ENCODE measurements at places on chromosomes 1 and 21.

DNA sequence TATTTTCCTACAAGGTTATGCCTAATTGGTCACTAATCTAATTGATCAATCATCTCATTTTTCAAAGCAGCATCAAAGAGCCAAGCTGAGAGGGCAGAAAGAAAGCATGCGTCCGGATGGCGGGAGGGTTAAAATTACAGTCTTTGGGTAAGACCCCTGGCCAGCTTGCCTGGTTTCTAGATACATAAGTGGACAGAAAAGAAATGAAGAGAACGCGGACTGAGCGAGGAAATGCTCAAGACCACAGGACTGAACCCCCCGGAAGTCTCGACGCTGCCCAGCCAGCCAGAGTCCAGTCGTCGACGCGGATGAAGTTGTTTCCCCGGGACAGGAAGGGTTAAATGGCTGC, 297.2 kb downstream of the OMA1 start:
- no peak for DNase-seq

GRCh38 chr1:177346790-177347359, 176.1 kb downstream of the BRINP2 start:
- DNase-seq = no peak

DNA sequence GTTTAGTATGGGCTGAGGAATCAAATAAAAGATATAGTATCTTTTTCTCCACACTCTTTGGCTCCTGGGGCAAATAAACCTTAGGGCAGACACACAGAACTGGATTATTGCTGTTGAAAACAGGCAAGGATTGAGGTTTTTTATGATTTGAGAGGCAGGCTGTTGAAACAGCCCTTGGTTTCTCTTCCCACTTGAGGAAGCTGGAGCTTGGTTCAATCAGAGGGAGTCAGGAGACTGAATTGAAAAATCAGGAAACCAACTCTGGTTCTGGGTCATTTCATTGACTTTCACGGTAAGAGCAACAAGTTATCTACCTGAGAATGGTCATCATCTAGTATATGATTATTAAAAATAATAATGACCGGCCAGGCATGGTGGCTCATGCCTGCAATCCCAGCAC, 108.4 kb downstream of the CNIH3 start:
- no peak for DNase-seq

DNA sequence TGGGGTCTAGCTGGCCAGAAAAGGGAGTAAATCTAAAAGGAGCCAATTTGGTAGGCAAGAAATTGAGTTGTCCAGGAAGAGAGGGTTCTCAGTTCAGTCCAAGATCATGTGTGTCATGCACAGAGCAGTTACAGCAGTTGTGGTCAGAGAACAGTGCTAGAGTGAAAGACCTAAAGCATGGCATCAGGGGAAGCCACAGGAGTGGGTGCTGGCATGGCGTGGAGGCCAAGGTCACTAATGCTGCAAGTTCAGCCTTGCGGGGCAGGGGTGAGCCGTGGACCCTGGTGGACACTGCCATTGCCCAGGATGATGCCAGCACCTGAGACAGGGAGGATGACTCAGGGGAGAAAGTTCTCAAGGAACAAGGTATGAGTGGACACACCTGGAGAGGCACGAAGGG, 16.6 kb upstream of the TMEM125 start:
- no peak for DNase-seq

- DNase-seq = no peak
Observed at GRCh38 chr1:193434319-193434718, 247.9 kb upstream of the B3GALT2 start.

DNA sequence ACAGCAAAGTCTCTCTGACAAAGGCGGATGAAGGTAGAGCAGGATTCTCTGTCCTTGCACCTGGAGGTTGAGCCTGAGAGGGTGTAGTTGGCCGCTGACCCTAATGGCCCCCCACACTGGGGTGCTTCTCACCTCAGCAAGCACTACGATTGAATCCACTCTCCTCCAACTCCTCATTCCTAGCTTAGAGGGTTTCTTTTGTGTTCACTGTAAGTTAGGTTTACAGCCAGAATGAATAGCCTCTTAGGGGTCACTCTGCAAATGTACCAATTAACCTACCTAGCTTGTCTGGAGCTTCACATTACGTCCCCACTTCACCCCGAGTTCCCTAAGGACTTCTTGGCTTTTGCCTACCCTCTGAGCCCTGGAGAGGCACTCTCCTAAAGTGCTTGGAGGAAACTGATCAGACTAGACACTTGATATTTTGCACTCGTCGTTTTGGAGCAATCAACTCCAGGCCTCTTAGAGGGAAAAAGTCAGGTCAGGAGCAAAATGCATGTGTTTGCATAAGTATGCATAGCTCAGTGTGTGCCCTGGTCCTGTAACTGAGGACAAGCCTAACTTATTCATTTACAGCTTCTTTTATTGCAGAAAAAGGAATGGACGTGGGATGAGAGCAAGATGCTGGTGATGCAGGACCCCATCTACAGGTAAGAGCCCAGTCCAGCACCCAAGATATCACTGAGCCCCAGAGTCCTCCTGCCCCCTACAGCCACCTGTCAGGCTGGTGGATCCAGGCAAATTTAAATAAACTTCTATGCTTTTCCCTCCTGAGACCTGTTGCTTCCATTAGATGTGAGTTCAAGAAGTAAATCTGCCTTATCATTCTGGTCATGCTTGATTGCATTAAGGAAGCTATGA, 76.4 kb downstream of the SPATA46 start:
- no peak for DNase-seq

GRCh38 chr1:12434174-12434573, 183.8 kb downstream of the DHRS3 start:
- no peak for DNase-seq

- DNase-seq = no peak
Observed at GRCh38 chr21:34919406-34919805, 129.7 kb downstream of the RUNX1 start.

DNA sequence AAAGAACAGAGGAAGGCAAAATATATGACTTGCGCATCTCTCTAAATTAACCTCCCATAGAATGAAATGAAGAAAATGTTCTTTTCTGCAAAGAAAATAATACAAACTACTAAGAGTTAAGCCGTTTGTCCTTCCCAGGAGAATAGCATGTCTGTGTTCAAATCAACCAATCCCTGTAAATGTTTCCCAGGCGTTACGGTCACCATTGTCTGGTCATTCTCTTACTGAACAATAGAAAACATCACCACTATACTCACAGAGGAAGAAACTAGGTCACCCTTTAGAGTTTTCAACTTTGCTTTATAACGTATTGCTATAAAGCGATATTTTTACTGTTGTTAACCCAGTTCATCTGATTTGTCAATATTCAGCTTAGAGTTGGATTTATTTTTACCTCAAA, 34.1 kb downstream of the COL11A1 start:
- no peak for DNase-seq

DNA sequence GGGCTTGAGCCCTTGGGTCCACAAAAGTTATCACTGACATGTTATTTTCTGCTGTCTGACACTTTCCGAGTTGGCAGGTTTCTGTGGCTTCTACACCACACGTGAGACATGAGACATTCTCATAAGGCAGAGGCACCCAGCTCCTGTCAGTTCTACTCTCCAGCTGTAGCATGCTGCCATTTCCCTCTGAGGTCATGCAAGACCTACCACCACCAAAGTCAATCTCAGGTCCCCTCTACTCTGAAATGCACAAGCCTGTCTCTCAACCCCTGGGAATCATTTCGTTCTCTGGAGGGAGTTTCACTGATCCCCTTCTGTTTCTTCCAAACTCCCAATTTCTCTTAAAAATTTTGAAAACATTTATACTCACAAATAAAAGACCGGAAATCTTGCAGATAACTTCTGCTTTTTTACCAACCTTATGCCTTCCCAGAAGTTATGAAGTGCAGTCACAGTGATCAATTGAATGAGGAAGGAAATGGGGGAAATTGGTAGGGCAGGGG, 39.5 kb upstream of the CR2 start:
- no peak for DNase-seq

DNA sequence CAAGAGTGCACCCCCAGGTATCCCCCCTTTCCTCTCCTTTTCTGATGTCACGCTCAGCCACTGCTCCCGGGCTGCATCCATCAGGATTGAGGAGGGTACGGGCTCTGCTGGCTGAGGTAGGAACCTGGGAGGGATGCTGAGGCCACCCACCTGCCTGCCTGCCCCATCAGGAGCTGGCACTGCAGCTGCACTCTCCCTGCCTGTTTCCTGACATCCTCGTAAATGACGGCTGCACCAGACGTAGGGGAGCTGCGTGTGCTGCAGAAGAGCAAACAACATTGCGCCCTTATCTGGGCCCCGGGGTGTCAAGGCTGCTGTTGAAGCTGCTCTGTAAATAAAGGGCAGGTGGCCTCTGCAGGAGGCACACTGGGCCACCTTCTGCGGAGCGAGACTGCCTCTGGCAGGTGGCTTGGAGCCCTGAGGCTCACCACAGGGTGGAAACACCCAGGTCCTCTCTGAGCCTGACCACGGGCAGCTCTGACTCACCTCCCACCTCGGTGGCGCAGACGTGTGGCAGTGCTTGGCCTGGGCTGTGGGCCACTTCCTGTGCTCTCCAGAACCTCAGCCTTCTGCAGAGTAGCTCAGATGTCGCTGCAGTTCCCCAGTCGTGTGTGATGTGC, 30.9 kb downstream of the SNAP47 start:
- DNase-seq = no peak

DNA sequence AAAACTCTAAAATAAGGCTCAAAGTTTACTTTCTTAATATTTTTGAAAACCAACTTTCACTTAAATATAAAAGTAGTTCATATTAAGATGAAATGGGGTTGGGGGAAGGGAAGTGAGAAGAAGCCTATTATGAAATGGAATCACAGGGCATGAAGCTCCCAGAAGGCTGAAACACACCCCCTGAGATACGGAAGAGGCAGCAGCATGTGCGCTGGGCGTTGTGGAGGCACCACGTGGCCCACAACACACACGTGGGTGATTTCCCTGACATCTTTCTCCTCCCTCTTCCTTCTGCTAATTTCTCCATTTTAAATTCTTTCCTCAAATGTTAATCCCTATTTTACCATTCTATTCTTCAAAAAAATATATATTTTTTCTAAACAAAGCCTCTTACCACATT, 35.6 kb upstream of the SEC16B start:
- no peak for DNase-seq

DNA sequence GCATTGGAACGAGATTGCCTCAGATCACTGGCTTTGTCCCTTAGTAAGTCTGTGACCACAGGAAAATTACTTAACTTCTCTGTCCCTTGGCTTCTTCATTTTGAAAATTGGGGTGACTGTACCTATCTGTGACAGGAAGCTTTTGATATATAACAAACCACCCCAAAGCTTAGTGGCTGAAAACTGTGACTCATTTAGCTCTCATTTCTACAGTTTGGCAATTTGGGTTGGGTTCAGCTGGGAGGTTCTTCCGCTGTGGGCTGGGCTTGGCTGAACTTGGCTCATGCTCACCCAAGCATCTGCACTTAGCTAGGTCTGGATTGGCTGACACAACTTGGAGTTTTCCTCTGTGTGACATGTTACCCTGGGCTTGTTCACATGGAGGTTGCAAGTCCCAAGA, 14.0 kb downstream of the C1orf94 start:
- no peak for DNase-seq

DNA sequence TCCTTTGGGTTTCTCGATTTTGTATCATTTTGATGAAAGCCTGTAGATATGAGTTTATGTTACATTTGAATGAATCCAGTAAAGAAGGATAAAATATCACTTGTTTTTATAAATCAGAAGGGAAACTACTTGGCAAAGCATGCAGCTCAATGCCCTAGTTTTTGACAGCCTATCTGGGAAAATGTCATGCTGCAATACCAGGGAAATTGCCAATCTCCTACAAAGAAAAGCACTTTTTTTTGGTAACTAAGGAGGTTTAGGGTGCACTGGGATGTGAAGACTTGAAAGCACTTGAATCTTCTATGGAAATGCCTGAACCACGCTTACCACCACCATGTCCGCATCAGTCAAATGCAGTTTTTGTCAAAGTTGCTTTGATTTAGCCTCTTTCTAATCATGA, 446.9 kb upstream of the LRRC7 start:
- DNase-seq = no peak

GRCh38 chr1:116311756-116312680, 61.0 kb upstream of the ATP1A1 start:
- DNase-seq = no peak

DNA sequence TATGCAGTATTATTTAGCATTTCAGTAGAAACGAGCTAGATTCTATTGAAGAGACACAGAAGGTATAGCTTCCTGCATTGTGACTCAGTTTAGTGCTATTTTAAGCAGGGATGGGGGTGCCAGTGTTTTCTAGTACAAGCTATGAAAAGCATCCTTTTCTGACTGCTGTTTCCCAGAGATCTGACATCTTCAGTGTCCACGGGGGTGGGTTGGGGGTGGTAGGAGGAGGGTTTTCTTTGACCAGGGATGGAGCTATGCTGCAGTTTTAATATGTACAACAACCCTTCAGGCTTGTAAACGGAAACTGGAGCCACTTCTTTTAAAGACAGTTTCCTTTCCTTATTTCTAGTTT, 2.7 kb upstream of the NEGR1 start:
- no peak for DNase-seq

GRCh38 chr1:89286549-89287180, 14.0 kb upstream of the GBP5 start:
- no peak for DNase-seq

GRCh38 chr1:169338617-169339016, 29.0 kb downstream of the NME7 start:
- no peak for DNase-seq

- DNase-seq = peak; percentile 35
Observed at GRCh38 chr1:29577512-29577911, 341.2 kb downstream of the PTPRU start.

- DNase-seq = no peak
Observed at GRCh38 chr1:56397409-56397808, 182.0 kb downstream of the PLPP3 start.

GRCh38 chr1:108722292-108722691, 9.6 kb downstream of the FNDC7 start:
- no peak for DNase-seq

DNA sequence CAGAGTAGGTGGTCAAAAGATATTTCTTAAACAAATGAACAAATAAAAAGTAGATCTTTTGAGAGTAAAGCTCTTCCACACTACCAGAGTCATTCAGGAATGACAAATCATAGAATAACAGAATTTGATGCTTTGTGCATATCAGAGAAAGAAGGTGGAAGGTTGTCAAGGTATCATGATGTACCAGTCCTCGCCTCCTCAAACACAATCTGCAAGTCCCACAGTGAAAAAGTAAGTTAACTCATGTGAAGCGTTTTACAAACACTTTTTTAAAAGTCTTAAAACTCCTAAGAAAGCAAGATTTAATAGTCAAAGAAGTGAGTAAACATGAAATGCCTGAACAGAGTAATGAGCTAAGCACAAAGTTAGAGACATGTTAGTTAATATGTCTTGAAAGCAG, 2.5 kb upstream of the RGS4 start:
- DNase-seq = no peak

DNA sequence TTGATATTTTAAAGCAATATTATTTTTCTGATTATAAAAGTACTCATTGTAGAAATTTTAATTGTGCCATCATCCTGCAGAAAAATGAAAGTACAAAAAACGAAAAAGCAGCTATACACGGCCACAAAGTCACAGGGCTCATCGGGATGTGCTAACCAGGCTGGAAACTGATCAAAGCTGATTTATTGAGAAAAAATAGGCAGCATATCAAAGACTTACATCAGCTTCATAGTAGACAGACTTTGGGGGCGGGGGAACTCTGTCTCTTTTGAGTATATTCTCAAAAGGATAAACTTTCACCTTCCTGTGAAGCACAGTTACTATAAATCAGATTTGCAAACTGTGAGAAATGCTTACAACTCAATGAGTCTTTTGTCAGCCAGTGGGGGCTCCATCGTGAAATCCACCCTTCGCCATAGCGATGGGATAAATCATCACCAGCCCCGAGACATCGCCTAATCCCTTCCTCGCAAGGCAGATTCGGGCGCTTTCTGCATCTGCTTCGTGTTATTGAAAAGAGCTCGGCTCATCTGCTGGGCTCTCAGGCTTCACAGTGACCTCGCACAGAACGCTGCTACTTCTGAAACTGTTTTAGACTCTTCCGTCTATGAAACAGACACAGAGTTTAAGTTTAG, 69.2 kb upstream of the ERG start:
- DNase-seq = no peak

Measured in H9 (cell line).